ENCODE measurements at places on chromosomes 3 and 15. TPM values are rescaled to one million over a fixed set of nuclear protein-coding genes. Genes with fewer than 3 reads are reported as not detected.

Gene ANKRD34C
- 0.13 TPM for total RNA-seq

Gene RHOV
- 0.29 TPM for total RNA-seq

Gene FGF12
- 6.3 TPM for total RNA-seq

Gene NR1I2
- 0.67 TPM for total RNA-seq

Gene MUC13
- not detected for total RNA-seq

Gene LYZL4
- not detected for total RNA-seq

Gene CPEB1
- 6.4 TPM for total RNA-seq

Gene ISG20
- total RNA-seq: 14.3 TPM

Gene C15orf62
- total RNA-seq: 0.13 TPM

Gene ALDH1A2
- total RNA-seq: 12.4 TPM

Gene PIK3CB
- total RNA-seq: 77.8 TPM

Gene CIAO2A
- 119 TPM for total RNA-seq

Gene ADAMTS9
- total RNA-seq: 44.2 TPM

Gene ACOX2
- total RNA-seq: 62.2 TPM

Gene IGSF11
- 0.56 TPM for total RNA-seq

Gene PTH1R
- total RNA-seq: 1.2 TPM

Gene SERPINI2
- not detected for total RNA-seq

Gene APBA2
- total RNA-seq: 14.4 TPM

Gene PLA1A
- 3.1 TPM for total RNA-seq

Gene SPATA12
- total RNA-seq: not detected

Gene GALNT15
- 21.3 TPM for total RNA-seq

Gene RASSF1
- total RNA-seq: 42.6 TPM

Gene MME
- 9.1 TPM for total RNA-seq

Gene CACNA2D3
- total RNA-seq: 2.9 TPM

Gene MBD4
- 22.9 TPM for total RNA-seq

Gene SLC28A2
- not detected for total RNA-seq

Gene CYFIP1
- total RNA-seq: 89.1 TPM

Gene CCDC80
- 74.3 TPM for total RNA-seq

Gene IGDCC3
- 0.22 TPM for total RNA-seq

Gene ZNF80
- not detected for total RNA-seq

Gene LHFPL4
- total RNA-seq: not detected

Gene ISLR2
- not detected for total RNA-seq

Gene CEP19
- total RNA-seq: 3.6 TPM

Gene LRRC2
- total RNA-seq: 37.4 TPM

Gene BSN
- 1.8 TPM for total RNA-seq

Gene SLC26A6
- 15.2 TPM for total RNA-seq

Gene OR5K2
- not detected for total RNA-seq

Gene ZXDC
- total RNA-seq: 56.1 TPM

Gene TKT
- 868 TPM for total RNA-seq

Gene GOLGA8S
- total RNA-seq: 3.1 TPM

Gene EBLN2
- total RNA-seq: 12.7 TPM

Gene TNFAIP8L3
- total RNA-seq: 3.9 TPM

Gene CP
- total RNA-seq: 111 TPM

Gene ACAD11
- total RNA-seq: 42.6 TPM

Gene GHSR
- not detected for total RNA-seq

Gene TMEM158
- 0.40 TPM for total RNA-seq

Gene PPIP5K1
- total RNA-seq: 63.8 TPM

Gene SLC22A13
- 0.56 TPM for total RNA-seq
